Airway epithelial cell (primary cell): ENCODE measurements at places on chromosomes 4 and X. TPM values are rescaled to one million over a fixed set of nuclear protein-coding genes. Genes with fewer than 3 reads are reported as not detected.

Gene IGFBP7
- 178 and 220 TPM in 2 replicates for total RNA-seq

Gene TMPRSS11B
- total RNA-seq = 0.05 and 0.99 TPM in 2 replicates

Gene ZCCHC18
- total RNA-seq = not detected in 2 replicates

Gene HSD17B13
- not detected in 2 replicates for total RNA-seq

Gene UNC5C
- total RNA-seq = not detected in 2 replicates

Gene PAGE1
- not detected in 2 replicates for total RNA-seq

Gene SOD3
- total RNA-seq = 0.21 and 1.9 TPM in 2 replicates

Gene BST1
- 1.6 and 4.3 TPM in 2 replicates for total RNA-seq

Gene HAUS7
- 22.4 and 43.3 TPM in 2 replicates for total RNA-seq
